A549 treated with Hydrocortisone at 1 μM for 4 hours (cell line): ENCODE measurements at places on chromosomes 12 and 14. TPM values are rescaled to one million over a fixed set of nuclear protein-coding genes. Genes with fewer than 3 reads are reported as not detected.

The CLEC4D gene
- total RNA-seq, result not detected in 5 replicates

The AGAP2 gene
- total RNA-seq, result 0.09 to 0.23 TPM (median 0.12 TPM) in 5 replicates

The NFATC4 gene
- 0.10 to 0.31 TPM (median 0.15 TPM) in 4 of 5 replicates, not detected in the other for total RNA-seq

The KLRC1 gene
- total RNA-seq, result not detected in 5 replicates

The ARPC3 gene
- 451 to 688 TPM (median 470 TPM) in 5 replicates for total RNA-seq

The BMAL2 gene
- 12.0 to 22.1 TPM (median 15.2 TPM) in 5 replicates for total RNA-seq

The FSCB gene
- not detected in 5 replicates for total RNA-seq

The EIF2B1 gene
- total RNA-seq, result 31.1 to 47.0 TPM (median 35.6 TPM) in 5 replicates

The FAM90A1 gene
- 0.09 to 0.31 TPM (median 0.18 TPM) in 5 replicates for total RNA-seq

The KRT2 gene
- not detected in 5 replicates for total RNA-seq

The HOXC10 gene
- total RNA-seq, result 2.6 to 3.1 TPM (median 2.9 TPM) in 5 replicates

The SPSB2 gene
- total RNA-seq, result 27.8 to 35.3 TPM (median 31.2 TPM) in 5 replicates

The CMA1 gene
- not detected in 5 replicates for total RNA-seq
